Lower lobe of right lung (tissue), 2 donors: ENCODE measurements at places on chromosomes 16 and 17.

GRCh38 chr17:38783227-38783626 is 16.1 kb downstream of the PIP4K2B start:
- no peak for DNase-seq

GRCh38 chr16:49502136-49502881 is 128.7 kb downstream of the C16orf78 start:
- DNase-seq: no peak

GRCh38 chr16:67148221-67148620 is 2.6 kb downstream of the B3GNT9 start:
- no peak for DNase-seq

- no peak for DNase-seq
These were observed 10.9 kb upstream of the ARMC7 start for GRCh38 chr17:75098861-75099260.

GRCh38 chr17:48719642-48720265 is 2.6 kb downstream of the PRAC1 start:
- no peak for DNase-seq

DNA sequence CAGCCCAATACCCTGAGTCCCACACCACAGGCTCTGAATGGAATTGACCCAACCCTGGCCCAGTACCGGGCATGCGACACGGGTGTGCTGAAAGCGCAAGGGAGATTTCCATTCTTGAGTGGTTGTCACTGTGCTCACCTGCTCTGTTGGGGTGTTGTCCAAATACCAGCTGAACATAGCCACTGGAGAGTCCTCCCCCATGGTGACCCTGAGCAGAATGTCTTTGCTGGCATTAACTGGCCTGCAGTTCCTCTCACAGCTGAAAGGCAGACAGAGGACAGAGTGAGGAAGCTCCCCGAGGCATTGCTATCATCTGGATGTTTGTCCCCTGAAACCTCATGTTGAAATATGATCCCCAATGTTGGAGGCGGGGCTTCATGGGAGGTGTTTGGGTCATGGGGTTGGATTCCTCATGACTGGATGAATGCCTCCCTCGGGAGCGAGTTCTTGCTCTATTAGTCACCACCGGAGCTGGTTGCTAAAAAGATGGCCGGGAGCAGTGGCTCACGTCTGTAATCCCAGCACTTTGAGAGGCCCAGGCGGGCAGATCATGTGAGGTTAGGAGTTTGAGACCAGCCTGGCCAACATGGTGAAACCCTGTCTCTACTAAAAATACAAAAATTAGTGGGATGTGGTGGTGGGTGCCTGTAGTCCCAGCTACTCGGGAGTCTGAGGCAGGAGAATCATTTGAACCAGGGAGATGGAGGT is 57.3 kb upstream of the BCO1 start:
- DNase-seq: peak; percentile 62

DNA sequence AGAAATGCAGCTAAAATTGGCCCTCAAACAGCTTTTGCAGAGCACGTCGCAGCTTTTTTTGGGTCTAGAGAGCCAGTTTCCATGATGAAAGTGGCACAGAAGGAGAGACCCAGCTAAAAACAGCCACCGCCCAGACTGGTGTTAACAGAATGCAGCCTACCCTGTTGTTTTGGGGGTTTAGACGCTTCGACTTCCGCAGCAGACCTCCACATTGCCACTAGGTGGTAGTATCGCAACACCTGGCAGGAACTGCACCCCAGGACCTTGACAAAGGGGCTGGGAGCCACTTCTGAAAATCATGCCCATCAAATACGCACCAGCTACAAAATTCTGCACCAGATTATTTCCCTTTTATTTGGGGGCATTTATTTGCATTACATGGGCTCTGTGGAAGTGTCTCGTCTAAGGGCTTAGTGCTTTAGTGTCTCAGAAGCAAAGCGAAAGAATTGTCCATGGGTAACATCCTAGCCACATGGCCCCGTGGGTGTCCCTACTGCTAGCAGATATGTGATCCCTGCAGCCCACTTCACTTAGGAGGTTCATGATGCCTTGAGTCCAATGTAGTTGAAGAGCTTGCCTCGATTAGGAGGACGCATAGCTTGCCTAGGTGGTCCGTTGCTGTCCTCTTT is 167.1 kb downstream of the HAPSTR1 start:
- no peak for DNase-seq

DNA sequence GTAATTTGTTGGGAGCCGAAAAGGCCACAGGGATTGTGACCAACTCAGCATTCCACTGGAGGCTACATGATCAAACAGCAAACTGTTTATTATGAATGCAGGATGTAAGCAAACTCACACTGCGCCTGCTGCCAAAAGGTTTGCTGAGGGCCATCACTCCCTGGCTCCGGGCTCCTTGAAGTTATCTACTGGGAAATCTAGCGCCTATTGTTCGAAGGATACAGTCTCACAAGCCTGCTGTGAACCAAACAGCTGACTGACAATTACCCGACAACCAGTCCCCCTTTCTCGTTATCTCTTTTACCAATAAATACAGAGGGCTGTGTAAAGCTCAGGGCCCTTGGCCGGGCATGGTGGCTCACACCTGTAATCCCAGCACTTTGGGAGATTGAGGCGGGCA is 52.5 kb downstream of the BCL7C start:
- DNase-seq: no peak

DNA sequence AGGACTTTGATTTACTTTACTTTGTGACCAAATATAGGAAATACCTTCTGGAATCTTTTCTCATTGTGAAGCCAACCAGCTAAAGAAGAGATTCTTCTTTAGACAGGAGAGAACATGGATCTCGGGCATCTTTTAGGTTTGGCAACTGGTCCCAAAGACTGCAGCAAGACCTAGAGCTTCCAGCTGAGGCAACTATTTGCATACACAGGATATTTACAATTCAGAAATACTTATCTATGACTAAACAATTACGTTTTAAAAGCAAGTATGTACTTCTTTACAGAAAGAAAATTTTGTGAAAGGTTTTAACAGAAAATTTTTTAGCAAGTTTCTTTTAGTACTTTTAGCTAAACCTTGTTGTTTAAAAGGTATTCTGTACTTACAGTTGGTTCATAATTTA is 106.5 kb downstream of the MAP2K4 start:
- DNase-seq: no peak

GRCh38 chr17:42311240-42312034 is 23.1 kb downstream of the STAT5A start:
- peak; percentile 93 for DNase-seq

GRCh38 chr16:4692460-4693295 is 684 bp upstream of the NUDT16L1 start:
- no peak for DNase-seq

DNA sequence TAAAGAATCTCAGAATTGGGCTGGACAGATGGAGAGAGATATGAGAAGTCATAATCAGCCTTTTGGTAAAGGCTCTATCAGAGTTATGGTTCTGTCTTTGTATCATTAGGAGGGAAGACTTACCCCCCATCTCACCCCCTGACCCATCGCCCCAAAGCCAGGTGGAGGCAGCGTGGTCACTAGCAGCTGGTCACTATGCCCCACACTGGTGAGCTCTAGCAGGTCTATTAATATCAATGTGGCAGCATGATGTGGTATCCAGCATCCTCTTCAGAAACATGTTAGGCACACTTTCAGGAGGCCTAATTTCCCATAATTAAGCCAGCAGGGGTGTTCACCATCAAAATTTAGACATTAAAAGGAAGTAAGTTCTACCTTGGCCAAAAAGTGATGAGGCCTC is 183.8 kb upstream of the COX10 start:
- no peak for DNase-seq

DNA sequence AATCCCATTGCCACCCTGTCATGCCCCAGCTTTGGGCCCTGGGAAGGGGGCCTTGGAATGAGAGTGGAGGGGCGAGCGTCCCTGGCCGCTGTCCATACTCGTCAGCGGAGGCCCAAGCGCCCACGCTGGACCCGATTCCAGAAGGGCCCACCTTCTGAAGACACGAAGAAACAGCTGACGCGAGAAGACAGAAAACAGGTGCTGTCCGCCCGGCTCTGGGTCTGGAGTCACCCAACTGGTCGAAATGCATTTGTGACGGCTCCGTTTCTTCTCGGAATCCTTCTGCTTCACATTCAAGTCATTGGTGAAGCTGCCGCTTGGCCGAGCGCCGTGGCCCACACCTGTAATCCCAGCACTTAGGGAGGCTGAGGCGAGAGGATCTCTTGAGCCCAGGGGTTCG is 52.9 kb upstream of the PVALEF start:
- DNase-seq: no peak

GRCh38 chr17:55161935-55162555 is 102.7 kb upstream of the HLF start:
- no peak for DNase-seq

DNA sequence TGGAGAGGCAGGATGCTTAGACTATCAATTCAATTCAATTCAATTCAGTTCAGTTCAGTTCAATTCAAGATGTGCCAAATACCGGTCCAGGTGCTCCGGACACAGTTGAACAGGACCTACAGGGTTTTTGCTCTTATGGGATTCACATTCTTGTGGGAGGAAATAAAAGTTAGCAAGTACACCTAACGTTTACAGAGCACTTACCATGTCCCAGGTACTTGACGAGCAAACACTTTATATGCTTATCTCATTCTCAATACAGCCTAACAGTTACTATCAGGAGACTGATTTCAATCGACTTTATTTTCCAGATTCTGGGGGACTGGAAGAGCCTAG is 467 bp upstream of the GDE1 start:
- no peak for DNase-seq

DNA sequence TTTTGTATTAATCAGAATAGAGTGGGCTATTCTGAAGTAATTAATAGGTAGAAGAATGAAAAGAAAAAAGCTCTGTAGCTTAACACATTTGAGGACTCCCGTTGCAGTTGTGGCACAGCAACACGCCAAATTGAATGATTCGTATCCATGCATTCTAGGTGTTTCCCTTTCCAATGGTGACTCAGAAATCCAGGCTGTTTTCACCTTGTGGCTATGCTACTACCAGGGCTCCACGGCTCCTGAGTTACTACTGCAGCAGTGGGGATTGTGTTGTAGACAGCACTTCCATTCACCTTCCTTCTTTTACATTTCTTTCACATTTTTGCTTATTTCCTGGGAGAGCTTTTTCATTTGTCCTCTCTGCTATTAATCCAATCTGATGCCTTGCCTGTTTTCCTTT is 1616.4 kb downstream of the CDH8 start:
- no peak for DNase-seq

- peak; percentile 46 for DNase-seq
These were observed 3.8 kb upstream of the ACTG1 start for GRCh38 chr17:81516439-81516838.

DNA sequence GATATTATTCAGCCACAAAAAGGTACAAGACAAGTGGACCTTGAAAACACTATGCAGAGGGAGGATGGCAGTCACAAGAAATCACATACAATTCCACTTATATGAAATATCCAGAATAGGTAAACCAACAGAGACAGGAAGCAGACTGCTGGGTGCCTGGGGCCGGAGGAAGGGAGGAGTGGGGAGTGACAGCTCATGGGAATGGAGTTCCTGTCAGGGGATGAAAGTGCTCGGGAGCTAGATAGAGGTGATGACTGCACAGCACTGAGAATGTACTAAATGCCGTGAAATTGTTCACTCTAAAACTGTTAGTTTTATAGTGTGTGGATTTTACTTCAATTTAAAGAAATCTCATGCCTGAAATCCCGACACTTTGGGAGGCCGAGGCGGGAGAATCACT is 74.2 kb upstream of the MED9 start:
- DNase-seq: no peak

GRCh38 chr16:63577891-63578290 is 1541.7 kb upstream of the CDH8 start:
- DNase-seq: no peak

- no peak for DNase-seq
These were observed 29.1 kb upstream of the EIF1 start for GRCh38 chr17:41659427-41660212.

GRCh38 chr17:18356624-18357023 is 6.7 kb downstream of the SHMT1 start:
- no peak for DNase-seq

GRCh38 chr17:3039736-3040135 is 23.7 kb downstream of the OR1D5 start:
- no peak for DNase-seq

DNA sequence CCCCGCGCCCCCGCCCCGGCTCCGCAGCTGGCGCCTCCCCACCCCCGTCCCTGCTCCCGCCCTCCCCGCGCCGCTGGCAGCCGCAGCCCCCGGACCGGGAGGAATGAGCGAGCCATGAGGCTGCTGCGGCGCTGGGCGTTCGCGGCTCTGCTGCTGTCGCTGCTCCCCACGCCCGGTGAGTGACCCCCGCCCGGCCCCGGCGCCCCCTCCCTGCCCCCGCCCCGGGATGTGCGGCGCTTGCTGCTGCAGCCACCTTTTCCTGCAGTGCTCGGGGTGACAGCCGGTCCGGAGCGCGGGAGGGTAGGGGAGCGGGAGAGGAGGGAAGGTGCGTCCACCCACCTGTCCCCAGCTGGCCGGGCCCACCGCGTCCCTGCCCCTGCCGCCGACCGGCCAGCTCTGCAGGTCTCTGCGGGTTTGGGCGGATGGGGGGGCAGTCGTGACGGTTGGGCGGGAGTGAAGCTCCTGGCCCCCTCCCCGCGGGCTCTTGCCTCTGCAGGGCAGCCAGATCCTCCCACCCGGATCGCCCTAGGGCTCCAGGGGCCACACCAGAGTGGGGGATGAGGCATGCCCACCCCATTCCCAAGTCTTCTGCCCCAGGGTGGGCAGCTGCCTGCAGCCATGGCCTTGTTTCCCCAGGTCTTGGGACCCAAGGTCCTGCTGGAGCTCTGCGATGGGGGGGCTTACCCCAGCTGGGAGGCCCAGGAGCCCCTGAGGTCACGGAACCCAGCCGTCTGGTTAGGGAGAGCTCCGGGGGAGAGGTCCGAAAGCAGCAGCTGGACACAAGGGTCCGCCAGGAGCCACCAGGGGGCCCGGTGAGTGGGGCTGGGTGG is 513 bp downstream of the ADAM11 start:
- no peak for DNase-seq

DNA sequence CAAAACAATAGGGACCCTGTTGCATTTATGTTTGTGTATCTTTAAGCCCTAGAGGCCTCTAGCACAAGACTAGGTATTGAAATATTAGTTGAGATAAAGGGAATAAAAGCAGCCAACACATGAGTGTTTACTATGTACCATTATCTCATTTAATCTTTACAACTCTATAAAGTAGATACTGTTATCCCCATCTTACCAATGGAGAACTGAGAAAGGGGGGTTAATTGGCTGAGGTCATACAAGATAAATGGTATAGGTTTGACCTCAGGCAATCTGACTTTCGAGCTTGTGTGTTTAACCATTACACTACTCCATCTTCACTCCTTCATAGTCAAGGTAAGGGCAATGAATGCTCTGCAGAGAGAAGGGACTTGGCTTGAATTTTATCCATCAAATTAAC is 26.3 kb upstream of the STAC2 start:
- no peak for DNase-seq

- no peak for DNase-seq
These were observed 402.2 kb downstream of the XYLT1 start for GRCh38 chr16:17068524-17068923.

DNA sequence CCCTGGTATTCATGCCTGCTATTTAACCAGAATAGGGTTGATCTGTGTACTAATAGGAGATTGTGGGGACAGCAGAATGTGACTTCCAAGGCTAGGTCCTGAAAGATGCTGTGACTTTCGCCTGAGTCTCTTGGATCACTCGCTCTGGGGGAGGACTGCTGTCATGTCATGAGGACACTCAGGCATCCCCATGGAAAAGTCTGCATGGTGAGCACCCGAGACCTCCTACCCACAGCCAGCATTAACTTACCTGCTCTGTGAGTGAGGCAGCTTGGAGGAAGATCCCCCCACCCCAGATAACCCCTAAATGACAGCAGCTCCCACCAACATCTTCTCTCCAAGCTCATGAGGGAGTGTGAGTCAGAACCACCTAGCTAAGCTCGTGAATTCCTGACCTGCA is 30.3 kb upstream of the C16orf78 start:
- no peak for DNase-seq
